ENCODE measurements at places on chromosomes 12 and 14.

DNA sequence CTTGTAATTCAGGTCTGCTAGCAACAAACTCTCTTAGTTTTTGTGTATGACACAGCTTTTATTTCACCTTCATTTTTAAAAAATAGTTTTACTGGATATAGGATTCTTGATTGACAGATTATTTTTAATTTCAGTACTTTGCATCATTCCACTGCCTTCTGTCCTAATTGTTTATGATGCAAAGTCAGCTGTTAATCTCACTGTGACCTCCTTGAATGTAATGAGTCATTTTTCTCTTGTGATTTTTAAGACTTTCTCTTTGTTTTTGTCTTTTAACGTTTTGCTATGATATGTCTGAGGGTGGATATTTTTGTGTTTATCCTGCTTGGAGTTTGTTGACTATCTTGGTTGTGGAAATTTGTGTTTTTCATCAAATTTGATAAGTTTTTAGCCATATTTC, 126.3 kb upstream of the FBXO33 start:
- no peak overlapping the region for H3K4me3 ChIP-seq
- H3K27ac ChIP-seq = no peak overlapping the region
- H3K36me3 ChIP-seq = no peaks in the 10 kb centered on the region
- no peaks in the 10 kb centered on the region for H3K4me1 ChIP-seq

DNA sequence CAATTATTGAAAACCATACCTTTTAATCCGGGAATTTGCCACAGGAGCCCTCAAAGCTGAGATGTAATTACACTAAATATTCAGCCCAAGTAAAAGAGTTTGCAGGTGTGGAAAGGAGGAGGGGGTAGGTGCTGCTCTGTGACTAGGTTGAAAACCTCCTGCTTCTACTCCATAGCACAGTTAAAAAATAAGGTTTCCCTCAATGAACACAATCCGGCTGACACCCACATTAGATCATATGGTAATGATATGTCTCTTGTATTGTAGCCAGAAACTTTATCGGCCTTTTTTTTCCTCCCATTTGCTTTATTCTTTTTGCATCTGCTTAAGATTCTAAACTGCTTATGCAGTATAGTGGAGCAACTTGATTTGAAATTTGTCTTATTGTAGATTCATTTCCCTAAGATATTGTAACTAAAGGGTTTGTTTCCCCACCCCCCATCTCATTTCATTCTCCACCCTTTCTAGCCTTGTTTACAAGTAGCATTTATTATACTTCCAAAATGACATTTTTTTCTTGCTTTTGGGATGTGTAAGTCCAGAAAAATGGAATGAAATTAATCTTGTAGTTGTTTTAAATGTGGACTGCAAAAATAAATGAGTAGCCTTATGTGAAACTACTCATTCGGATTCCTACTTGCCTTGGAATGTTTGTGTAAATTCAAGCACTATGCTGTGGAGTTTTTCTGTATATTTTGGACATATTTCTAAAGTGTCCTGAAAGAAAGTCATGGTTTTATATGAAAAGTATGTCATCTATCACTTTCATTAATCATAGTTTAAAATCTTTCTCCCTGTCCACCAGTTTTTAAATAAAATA, at the start of gene DCN:
DCN (minus strand) TSS at position 182 of the 820 bp plus-strand sequence. CDS start 4,265 bp downstream, outside the sequence.
- H3K27ac ChIP-seq = peak within 1 kb of the TSS; percentile 47
- H3K4me3 ChIP-seq = peak within 1 kb of the TSS; percentile 75
- peak; percentile 72 for DNase-seq
- H3K4me1 ChIP-seq = peaks cover 4% of the 10 kb centered on the region
- H3K27me3 ChIP-seq = no peaks in the 10 kb centered on the region

DNA sequence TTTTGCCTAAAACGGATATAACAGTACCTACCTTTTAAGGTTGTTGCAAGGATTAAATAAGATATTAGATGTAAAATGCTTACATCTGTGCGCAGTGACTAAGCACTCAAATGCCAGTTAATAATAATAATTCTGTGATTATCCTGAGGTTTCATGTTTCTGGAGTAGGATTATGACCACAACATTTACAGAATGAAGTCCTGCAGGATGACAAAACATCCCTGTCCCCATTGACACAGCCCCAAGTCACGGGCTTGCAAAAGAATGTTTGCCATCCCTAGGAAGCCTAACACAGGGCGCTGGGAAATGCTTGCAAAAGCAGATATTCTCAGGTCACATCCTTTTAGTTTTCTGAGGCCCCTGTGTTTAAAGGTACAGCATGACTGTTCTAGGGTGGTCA, 20.1 kb downstream of the SUSD6 start:
- H3K4me1 ChIP-seq = peaks cover 38% of the 10 kb centered on the region
- H3K36me3 ChIP-seq = no peaks in the 10 kb centered on the region
- H3K27ac ChIP-seq = peak overlapping the region; percentile 24
- H3K27me3 ChIP-seq = no peaks in the 10 kb centered on the region

GRCh38 chr14:101022121-101022520, 118.6 kb upstream of the RTL1 start:
- H3K4me1 ChIP-seq = no peaks in the 10 kb centered on the region
- DNase-seq = no peak
- H3K27me3 ChIP-seq = no peaks in the 10 kb centered on the region
- H3K36me3 ChIP-seq = peaks cover 21% of the 10 kb centered on the region

DNA sequence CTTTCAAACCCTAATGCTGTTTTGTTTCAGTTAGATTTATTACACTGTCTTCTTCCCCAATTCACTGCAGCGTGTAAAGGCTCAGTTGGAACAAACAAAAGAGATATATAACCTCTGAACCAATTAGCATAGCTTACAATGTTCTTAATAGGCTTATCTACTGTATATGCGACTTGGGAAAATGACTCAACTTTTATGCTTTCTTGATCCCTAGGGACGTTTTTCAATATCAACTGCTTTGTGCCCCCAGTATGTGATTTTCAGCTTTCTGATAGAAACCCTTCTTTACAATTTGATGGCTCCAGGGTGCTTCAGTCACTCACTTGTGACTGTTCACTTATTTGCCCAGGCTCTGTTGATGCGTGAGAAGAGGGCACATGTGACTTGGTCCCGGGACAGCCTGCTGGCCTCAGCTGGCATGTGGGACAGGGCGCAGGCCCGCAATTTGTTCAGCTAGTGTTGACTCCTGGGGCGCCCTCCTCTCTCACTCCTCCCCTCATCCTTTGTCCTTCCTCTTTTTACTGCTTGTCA, 107.1 kb downstream of the TMTC2 start:
- H3K27ac ChIP-seq = no peak overlapping the region
- H3K36me3 ChIP-seq = no peaks in the 10 kb centered on the region
- H3K27me3 ChIP-seq = no peaks in the 10 kb centered on the region
- DNase-seq = no peak
- H3K4me1 ChIP-seq = no peaks in the 10 kb centered on the region

All from fibroblast of lung (primary cell).